ENCODE measurements at places on chromosomes 7 and 10. TPM values are rescaled to one million over a fixed set of nuclear protein-coding genes. Genes with fewer than 3 reads are reported as not detected.

Gene RBAK
- 11.6 TPM for total RNA-seq

Gene ZNF777
- total RNA-seq: 58.9 TPM

Gene CLCN1
- not detected for total RNA-seq

Gene C7orf57
- total RNA-seq: not detected

- peak within 1 kb of the TSS; percentile 61 for H3K4me3 ChIP-seq
- H3K27me3 ChIP-seq: no peaks in the 10 kb centered on the region
- peaks cover 56% of the 10 kb centered on the region for H3K4me1 ChIP-seq
- DNase-seq: peak; percentile 74
- peak within 1 kb of the TSS; percentile 90 for H3K27ac ChIP-seq
These were observed at the start of gene ZNF22 for GRCh38 chr10:45000752-45001380. Gene ZNF22, plus strand, starts transcription at chr10:45000923. Its CDS starts 2,446 bp downstream, at chr10:45003369.

DNA sequence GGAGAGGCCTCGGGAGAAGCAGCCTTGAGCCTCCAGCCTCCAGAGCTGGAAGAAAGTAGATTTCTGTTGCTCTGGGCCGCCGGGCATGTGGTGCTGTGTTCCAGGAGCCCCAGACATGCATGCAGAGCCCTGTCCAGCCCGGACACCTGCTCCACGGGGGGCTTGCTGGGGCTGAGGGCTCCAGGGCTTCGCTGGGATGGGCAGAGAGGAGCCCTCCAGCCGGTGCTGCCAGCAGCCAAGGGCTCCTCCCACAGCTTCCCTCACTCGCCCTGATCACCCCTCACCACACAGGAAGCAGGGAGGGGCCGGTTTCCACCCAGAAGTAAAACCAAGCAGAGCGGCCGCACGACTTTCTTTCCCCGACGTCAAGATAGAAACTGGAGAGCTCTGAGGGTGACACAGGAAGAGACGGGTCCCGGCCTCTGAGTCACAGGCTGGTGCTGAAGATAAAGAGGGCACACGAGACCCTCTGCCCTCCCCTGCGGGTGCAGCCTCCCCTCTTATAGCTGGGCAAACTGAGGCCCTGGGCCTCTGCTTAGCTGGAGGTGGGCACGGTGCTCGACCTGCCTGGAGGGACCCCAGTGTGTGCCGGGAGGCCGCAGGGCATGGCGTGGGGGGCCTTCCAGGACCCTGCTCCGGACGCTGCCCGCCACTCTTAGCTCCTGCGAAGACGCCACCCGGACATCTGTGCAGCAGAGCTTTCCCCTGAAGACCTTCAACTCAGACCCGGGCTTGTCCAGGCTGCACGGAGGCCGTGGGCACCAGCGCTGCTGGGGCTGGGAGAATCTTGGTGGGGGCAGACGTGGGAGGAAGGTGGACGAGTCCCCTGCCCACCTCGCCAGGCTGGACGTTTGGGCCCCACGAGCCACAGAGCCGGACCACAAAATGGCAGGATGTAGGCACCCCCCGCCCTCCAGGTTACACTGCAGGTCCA lies 31.1 kb downstream of the ADAP1 start:
- peak; percentile 94 for DNase-seq
- H3K27ac ChIP-seq: peak overlapping the region; percentile 86
- H3K36me3 ChIP-seq: no peaks in the 10 kb centered on the region
- no peaks in the 10 kb centered on the region for H3K27me3 ChIP-seq

DNA sequence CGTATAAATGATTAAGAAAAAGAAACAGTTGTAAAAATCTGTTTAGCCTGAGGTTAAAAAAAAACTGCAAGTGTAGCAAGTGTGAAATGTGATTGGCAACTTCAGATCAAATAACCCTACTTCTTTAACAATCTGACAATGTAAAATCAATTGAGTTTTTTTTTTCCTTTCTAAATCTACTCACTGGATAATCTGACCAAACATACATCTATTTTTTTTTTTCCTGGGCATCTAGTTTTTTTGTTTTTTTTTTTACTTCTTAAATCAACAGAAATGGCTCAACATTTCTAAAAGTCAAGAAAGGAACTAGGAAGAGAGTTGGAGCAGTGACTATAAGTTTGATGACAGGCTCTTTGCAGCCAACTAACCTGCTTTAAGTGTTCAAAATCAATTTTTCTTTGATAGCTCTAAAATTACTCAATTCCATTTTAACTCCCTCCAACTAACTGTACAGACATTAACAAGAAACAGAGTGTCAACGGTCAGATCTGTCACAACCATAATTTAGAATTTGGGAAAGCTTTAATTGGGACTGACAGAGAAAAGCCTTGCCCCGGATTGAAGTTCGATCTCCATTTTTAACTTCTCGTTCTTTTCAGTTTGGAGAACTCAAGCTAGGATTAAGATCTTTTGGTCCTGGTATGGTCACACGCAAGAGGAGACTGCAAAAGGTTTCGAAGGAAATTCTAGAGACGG lies 1.2 kb downstream of the ARL3 start:
- H3K4me3 ChIP-seq: peak overlapping the region; percentile 96
- H3K27me3 ChIP-seq: no peaks in the 10 kb centered on the region
- no peak for DNase-seq
- H3K4me1 ChIP-seq: peaks cover 8% of the 10 kb centered on the region
- no peaks in the 10 kb centered on the region for H3K36me3 ChIP-seq

- no peaks in the 10 kb centered on the region for H3K27me3 ChIP-seq
- no peak overlapping the region for H3K4me3 ChIP-seq
- peaks cover 25% of the 10 kb centered on the region for H3K4me1 ChIP-seq
- H3K36me3 ChIP-seq: no peaks in the 10 kb centered on the region
These were observed 16.6 kb downstream of the DENND2A start for GRCh38 chr7:140623980-140624379.

- H3K36me3 ChIP-seq: no peaks in the 10 kb centered on the region
- H3K4me1 ChIP-seq: peaks cover 16% of the 10 kb centered on the region
- no peak overlapping the region for H3K27ac ChIP-seq
- H3K4me3 ChIP-seq: no peak overlapping the region
- no peaks in the 10 kb centered on the region for H3K27me3 ChIP-seq
- no peak for DNase-seq
These were observed 305.6 kb upstream of the PITRM1 start for GRCh38 chr10:3478153-3478552.

GRCh38 chr10:132534391-132535064 lies 3.1 kb upstream of the INPP5A start:
- H3K27ac ChIP-seq: no peak overlapping the region
- peaks cover 3% of the 10 kb centered on the region for H3K4me1 ChIP-seq
- H3K36me3 ChIP-seq: no peaks in the 10 kb centered on the region
- peaks cover under 1% of the 10 kb centered on the region for H3K27me3 ChIP-seq
- no peak overlapping the region for H3K4me3 ChIP-seq

DNA sequence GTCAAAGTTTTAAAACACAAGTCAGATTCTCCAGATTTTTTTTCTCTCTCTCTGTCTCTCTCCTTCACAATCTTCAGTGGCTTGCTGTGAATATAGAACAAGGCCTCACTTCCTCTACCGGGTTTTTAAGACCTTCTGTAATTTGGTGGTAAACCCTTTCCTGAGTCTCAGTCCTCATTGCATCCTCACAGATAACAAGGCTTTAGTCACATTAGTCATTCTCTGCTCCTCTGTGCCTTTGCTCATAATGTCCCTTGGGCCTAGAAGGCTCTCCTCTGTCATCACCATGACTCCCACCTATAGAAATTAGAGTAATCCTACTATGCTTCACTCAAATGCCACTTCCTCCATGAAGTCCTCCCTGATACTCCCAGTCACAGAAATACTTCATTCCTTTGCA lies 172.7 kb upstream of the HPS1 start:
- no peak overlapping the region for H3K27ac ChIP-seq
- no peaks in the 10 kb centered on the region for H3K4me1 ChIP-seq
- H3K27me3 ChIP-seq: no peaks in the 10 kb centered on the region
- DNase-seq: no peak
- no peak overlapping the region for H3K4me3 ChIP-seq

DNA sequence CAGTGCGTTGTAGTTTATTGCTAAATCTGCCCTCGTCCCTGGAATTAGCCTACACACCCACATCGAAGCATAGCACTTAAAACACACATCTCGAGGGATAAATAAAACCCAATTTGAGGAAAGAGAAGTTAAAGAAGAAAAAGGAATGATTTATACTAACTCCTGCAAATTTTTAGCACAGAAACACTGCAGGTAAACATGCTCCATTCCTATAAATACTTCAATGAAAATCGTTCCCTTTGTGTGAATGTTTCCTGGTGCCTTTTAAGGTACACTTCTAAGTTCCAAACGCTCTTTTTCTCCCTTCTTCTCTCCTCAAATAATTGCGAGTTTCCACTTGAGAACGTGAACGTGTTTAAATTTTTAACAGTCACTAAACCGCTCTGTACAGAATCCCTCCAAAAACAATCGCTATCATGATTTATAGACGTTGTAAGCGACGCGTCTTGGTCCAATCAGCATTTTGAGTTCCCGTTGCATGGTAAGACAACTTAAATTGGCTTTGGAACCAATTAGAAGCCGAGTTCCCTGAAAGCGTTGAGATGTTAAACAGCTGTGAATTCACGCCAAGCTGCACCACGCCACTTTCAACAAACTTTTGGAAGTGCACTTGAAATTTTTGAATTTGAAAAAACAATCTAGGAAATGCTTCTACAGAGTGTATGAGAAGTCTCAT lies 12.5 kb upstream of the EBLN1 start:
- H3K27ac ChIP-seq: peak overlapping the region; percentile 89
- H3K27me3 ChIP-seq: peaks cover under 1% of the 10 kb centered on the region
- no peaks in the 10 kb centered on the region for H3K4me1 ChIP-seq
- peak overlapping the region; percentile 4 for H3K4me3 ChIP-seq
- DNase-seq: no peak

DNA sequence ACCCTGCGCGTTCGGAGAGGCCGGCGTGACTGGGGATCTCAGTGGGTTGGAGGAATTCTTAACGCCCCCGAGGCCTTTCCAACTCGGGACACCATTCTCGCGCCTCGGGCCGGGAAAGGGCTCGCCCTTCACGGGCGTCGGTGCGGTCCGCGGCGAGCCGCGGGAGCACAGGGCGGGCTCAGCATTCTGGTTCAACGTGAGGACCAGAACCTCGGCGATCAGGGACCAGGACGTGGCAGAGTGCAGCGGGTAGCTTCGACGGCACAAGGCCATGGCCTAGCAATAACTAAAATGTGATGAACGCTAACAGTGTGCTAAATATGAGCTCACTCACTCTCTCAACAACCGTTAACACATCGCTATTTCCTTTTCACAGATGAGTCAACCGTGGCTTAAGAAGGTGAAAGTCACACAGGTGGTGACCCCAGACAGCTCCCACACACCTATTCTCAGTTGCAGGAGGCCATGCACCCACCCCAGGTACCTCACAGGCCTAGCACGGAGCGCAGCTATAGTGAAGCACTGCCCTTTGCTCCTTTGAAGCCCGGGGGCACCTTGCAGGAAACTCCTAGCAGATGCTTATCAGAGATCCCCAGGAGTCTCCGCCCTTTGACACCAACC lies 4.5 kb upstream of the EMX2 start:
- DNase-seq: no peak

DNA sequence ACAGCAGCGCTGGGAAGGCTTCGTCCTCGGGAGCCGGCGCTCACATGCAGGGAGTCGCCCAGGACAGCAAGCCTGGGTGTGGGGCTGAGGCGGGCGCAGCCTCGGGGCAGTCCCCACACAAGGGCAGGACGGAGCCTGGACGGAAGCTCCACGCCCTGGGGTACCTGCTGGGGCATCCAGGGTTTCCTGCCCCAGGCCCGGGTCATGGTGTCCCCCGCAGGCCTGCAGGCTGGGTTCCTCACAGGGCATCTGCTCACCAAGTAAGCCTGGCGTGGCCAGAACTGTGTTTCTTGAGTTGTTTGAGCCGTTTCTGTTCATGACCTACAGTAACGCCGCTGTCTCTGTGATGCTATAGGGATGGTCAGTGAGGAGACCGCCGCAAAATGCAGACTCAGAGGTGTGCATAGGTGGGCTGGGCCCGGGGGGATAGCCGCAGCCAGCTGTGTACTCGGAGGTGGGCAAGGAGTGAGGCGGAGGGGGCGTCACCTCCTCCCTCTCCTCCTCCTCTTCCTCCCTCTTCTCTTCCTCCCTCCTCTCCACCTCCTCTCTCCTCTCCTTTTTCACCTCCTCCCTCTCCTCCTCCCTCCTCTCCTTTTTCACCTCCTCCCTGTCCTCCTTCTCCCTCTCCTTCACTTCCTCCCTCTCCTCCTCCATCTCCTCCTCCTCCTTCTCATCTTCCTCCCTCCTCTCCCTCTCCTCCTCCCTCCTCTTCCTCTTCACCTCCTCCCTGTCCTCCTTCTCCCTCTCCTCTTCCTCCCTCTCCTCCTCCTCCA lies 438.9 kb downstream of the DNAJB6 start:
- H3K4me1 ChIP-seq: no peaks in the 10 kb centered on the region
- no peak overlapping the region for H3K27ac ChIP-seq
- H3K4me3 ChIP-seq: no peak overlapping the region
- DNase-seq: no peak
- H3K27me3 ChIP-seq: peaks cover 3% of the 10 kb centered on the region

DNA sequence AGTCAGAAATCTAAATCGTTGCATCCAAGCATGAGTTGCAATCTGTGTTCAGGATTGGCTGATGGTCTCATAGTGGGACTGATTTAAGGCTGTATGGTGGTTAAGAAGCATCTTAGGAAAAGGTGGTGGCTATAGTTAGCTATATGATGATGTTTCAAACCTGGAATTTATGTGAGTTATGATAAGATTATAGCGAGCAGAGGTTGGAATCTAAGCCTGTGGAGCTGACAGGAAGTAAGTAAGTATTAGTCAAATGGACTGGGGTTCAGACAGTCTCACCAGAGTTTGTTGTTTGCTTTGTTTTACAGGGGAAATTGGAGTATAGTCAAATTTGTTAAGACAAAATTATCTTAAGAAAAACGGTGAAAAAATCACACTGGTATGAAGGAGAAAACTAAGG lies 56.7 kb downstream of the ANKRD7 start:
- H3K4me1 ChIP-seq: peaks cover 21% of the 10 kb centered on the region
- peak overlapping the region; percentile 61 for H3K27ac ChIP-seq
- DNase-seq: no peak

DNA sequence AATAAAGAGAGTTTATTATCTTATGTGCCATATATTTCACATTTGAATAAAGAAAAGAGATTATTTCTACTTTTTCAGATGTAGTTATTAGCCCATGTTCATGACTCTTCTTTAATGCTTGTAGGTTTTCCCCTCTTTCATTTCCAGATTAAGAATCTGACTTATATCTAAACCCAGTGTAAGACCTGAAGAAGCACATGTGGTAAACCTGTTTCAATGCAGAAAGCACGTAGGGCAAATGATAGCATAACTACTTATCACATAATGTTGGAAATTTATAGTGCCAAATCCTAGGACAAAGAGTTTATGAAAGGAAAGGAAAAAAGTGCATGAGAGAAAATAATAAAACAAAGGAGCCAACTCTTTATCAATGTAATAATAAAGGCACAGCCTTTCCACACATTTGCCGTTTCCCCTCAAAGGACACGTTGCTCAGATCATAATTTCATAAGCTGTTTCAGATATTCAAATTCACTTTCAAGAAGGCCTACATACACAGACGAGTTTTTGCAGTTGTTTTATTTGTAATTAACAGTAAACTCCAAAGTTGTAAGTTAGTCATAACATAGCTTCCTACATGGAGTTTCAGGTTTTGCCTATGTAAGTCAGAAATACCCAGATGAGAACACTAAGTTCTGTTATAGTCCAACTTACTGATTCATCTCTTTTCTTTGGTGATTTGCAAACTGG lies 88.8 kb upstream of the MDFIC start:
- no peaks in the 10 kb centered on the region for H3K36me3 ChIP-seq
- DNase-seq: no peak
- no peaks in the 10 kb centered on the region for H3K27me3 ChIP-seq
- H3K27ac ChIP-seq: no peak overlapping the region

GRCh38 chr10:33876584-33877400 lies 542.3 kb upstream of the NRP1 start:
- no peaks in the 10 kb centered on the region for H3K36me3 ChIP-seq
- no peaks in the 10 kb centered on the region for H3K27me3 ChIP-seq
- peaks cover 11% of the 10 kb centered on the region for H3K4me1 ChIP-seq

- no peaks in the 10 kb centered on the region for H3K36me3 ChIP-seq
- DNase-seq: no peak
- H3K4me1 ChIP-seq: no peaks in the 10 kb centered on the region
- H3K27me3 ChIP-seq: no peaks in the 10 kb centered on the region
- no peak overlapping the region for H3K27ac ChIP-seq
These were observed 25.5 kb downstream of the LRRC27 start for GRCh38 chr10:132357286-132358058.

Gene MMS19
- 62.8 TPM for total RNA-seq
